ENCODE measurements at places on chromosomes 7 and 10.

GRCh38 chr7:24836084-24836483, 78.8 kb upstream of the GSDME start:
- DNase-seq: no peak

GRCh38 chr7:154484943-154485342, 432.7 kb downstream of the DPP6 start:
- no peak for DNase-seq

- DNase-seq: no peak
Observed at GRCh38 chr10:103144041-103144440, 49.0 kb downstream of the NT5C2 start.

DNA sequence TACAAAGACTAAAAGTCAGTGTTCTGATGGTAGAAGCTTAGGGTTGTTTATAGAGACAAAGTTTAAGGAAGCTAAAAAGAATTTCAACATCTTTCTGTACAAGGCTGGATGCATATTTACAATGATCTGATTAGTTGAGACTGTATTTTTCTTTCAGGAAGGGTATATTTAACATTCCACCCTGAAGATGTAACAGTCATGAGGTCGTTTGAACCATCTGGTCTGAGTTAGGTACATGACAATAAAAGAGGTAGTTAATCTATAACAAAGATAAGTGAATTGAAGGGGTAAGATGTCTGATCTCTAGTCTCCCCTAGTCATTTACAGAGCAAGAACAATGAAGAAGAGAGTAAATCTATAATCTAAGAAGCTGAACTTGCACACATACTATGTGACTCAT, 821.2 kb downstream of the CNTNAP2 start:
- DNase-seq: no peak

Measured in cortex of kidney (tissue), 1 donor.